ENCODE measurements at places on chromosomes 11 and 22.

DNA sequence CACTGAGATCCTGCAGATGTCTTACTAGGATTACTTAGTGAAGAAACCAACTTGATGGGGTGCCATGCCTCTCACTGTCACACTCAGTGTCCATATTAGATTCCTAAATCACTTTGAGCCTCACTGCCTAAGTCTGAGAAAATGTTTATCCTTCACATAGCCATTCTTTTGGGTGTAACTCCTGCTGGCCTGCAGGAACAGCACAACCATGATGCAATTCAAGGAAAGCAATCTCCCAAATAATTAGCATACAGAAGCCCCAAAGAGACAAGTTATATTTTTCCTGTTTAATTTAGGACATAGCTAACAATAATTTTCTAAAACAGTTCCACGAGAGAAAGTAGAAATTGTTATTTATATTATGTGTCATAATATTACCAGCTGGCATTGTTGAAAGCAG, 655.5 kb downstream of the KCNA4 start:
- no peak for ATAC-seq

- peak; percentile 44 for ATAC-seq
Observed at GRCh38 chr11:104254347-104254746, 90.4 kb upstream of the PDGFD start.

DNA sequence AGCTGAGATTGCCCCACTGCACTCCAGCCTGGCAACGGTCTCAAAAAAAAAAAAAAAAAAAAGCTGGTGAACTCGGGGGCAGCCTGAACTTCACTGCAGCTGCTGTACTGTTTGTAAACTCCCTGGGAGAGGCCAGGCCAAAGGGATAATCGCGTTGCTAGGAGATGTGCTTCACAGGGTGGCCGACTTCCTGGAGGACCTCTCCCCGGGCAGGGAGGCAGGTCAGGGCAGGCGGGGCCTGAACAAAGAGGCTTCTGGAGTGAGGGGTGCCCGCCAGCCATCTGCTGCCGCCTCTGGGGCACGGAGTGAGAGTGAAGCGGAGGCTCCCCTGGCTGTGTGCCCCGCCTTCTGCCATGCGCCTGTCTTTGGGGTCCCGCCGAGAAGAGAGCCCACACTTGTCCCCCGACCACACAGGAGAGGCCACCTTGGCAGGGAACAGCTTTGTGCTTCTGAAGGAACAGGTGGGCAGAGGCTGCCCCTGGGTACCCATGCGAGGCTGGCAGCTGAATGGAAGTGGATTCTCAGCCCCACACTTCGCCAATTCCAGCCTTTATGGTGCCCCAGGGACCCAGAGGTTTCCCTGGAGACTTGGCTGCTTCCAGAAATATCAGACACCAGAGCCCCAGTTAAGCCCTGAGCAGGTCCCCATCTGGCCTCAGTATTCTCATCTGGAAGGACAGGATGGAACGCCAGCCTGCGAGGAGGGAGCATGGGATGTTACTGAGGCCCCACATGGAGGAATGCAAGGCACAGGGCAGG, 29.6 kb downstream of the TMEM184B start:
- ATAC-seq = peak; percentile 55

GRCh38 chr11:106608677-106609076, 409.6 kb downstream of the GUCY1A2 start:
- peak; percentile 90 for ATAC-seq

Measured in esophagus mucosa (tissue), 1 donor.